ENCODE measurements at places on chromosomes 3 and 15.

- no peak for DNase-seq
These were observed 61.3 kb upstream of the SLC6A6 start for GRCh38 chr3:14340960-14341708.

DNA sequence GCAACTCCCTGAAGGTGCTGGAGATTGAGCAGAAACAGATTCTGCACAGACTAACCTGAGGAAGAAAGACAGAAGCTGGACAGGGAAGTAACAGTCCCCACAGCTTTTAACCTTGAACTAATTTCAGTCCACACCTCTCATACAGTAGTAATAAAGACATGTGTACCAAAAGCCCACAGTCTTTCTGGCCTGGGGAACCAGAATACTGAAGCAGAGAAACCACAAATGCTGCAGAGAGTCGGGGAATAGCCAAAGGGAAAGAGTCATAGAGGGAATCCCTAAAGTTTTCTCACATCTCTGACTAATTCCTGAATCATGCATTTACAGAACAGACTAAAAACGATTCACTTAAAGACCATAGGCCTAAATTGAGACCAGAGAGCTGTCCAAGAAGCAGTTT is 503.4 kb upstream of the NECTIN3 start:
- no peak for DNase-seq

DNA sequence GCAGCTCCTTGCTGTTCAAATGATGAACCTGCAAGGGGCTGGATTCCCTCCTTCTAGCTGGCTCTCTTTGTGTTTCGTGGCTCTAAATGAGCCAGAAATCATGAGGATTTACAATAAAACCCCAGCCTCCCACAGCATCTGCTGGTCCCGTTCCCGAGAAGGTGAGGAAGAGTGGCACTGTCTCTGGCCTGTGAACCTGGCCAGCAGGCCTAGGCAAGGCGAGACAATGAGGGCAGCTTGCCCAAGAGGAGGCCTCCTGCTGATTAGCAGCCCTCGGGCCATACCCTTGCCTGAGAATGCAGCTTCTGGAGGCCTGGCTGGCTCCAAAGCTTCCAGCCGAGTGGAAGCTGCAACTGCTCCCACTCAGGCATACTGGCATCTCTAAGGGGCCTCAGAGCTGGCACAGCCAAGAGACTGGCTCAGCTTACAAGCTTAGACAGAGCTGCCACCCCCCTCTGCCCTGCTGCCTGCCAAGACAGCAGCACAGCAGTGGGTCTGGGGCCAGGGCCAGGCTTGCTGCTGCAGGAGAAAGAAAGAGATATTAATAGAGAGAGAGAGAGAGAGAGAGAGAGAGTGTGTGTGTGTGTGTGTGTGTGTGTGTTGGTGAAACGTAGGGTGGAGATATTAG is 76.5 kb downstream of the HMG20A start:
- DNase-seq, result no peak

DNA sequence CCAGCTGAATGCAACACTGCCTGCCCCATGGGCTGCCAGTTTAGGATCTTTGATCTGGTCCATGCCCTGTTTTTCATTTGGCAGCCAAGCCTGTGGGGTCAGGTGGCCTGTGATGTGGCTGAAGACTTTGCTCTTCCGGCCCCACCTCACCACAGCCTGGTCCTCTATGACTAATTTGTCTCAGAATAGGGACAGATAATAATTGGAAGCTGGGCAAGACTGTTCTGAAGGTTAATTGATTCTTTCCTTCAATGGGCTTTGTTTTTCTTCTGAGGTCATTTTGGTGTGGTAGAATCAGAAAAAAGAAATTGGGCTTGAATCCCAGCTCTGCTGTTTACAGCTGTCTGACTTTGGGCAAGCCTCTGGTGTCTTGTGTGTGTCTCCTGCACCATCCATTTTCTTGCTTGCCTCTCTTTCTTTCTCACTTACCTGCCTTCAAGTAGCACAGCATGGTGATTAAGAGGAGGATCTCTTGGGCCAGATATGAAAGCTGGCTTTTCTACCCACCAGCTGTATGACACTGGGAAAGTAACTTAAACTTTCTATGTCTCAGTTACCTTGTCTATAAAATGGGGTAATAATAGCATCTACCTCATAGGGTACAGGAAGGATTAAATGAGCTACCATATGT is 24.2 kb downstream of the ABHD2 start:
- DNase-seq, result no peak

GRCh38 chr15:36921484-36922091 is 178.8 kb downstream of the MEIS2 start:
- no peak for DNase-seq

DNA sequence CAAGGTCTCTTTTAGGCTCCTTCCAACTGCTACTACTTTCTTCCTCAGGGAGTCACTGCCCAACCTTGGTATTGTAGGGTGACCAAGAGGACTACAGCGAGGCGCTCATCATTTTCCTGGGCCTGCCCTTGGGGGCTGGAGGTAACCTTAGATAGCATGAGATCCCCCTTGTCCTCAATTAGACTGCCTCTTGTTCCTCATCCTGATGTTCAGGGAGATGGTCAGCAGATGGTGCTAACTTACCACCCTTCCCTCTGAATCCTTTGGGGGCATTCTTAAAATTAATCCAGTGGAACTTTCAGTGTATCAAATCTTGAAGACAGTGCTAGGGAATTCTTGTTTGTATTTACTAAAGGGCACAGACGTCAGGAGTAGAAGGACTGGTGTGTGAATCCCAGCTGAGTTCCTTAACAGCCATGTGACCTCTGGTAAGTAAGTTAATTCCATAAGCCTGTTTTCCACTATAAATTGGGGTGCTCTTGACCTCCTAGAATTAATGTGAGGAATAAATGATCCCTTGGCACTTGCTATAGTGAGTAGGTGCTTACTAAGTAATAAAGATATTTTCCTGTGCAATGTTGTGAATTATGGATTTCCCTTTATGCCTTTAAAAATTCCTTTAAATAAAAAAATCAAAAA is 4.1 kb upstream of the CLPX start:
- DNase-seq, result no peak

DNA sequence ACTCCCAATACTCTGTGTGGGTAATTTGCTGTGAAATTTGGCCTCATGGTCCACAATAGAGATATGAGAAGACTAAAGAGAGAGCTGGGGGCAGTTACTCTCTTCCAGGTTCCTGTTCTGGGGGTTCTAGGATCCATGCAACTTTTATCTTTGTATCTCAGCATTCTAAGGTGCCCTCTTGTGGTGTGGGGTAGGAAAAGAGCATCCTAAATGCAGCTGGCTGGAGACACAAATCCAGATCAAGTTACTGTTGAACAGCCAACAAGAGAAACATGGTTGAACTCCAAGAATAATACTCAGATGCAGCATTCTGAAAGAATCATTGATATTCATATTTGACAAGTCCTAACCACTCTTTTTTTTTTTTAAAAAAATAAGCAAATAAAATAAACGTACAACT is 238.2 kb downstream of the GREM1 start:
- DNase-seq, result no peak

- no peak for DNase-seq
These were observed 41.1 kb upstream of the SKOR1 start for GRCh38 chr15:67784090-67784781.

Data from NCI-H187 (cell line).